Activated T-cell treated with anti-CD3 and anti-CD28 coated beads, Interleukin-2, amount 50 U/mL, for 72 hours (primary cell): ENCODE measurements at places on chromosomes 13 and 19. TPM values are rescaled to one million over a fixed set of nuclear protein-coding genes. Genes with fewer than 3 reads are reported as not detected.
A peak's percentile ranks its signal among the peaks of the same experiment; 100 is the strongest.

Gene TNNI3
- total RNA-seq, result 0.91 TPM

Gene LRRC63
- total RNA-seq, result 2.5 TPM

Gene LGALS7
- total RNA-seq, result not detected

Gene KCNJ14
- total RNA-seq, result 5.0 TPM

Gene PNKP
- total RNA-seq, result 71.1 TPM

Gene PNMA8C
- total RNA-seq, result not detected

Gene RFPL4A
- total RNA-seq, result not detected

Gene HCN2
- total RNA-seq, result 0.81 TPM

- H3K27me3 ChIP-seq, result no peaks in the 10 kb centered on the region
- peak overlapping the region; percentile 88 for H3K4me3 ChIP-seq
- peaks cover 83% of the 10 kb centered on the region for H3K4me1 ChIP-seq
- no peak for DNase-seq
- H3K36me3 ChIP-seq, result peaks cover 4% of the 10 kb centered on the region
- peak overlapping the region; percentile 97 for H3K27ac ChIP-seq
These were observed 162.7 kb downstream of the TBC1D4 start for GRCh38 chr13:75319254-75319653.

DNA sequence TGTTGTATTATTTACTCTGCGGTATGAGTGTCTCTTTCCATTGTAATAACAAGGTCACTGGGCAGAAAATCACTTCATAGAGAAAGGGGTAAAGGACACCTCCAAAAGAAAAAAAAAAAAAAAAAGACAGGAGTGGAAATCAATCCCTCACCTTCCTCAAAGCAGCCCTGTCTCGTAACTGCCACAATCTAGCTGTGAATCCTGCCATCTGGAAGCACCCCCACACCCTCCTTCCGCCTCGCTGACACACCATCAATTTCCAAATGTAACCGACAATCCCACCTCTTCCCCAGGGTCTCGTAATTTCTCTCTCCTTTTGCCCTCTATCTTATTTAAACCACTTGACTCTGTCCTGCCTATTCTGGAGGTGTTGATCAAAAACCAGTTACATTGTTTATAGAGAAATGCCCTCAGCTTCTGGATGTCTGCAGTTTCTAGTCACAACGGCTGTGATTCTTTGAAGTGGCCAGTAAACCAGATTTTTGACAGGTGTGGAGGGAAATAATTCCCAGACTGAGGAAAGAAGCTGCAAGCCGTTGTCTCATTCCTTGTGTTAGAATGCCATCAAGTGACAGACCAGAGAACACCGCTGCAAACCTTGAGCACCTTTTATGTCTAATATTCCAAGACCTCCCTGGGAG, 9.1 kb upstream of the POP4 start:
- H3K27ac ChIP-seq, result no peak overlapping the region
- H3K4me1 ChIP-seq, result no peaks in the 10 kb centered on the region
- H3K36me3 ChIP-seq, result no peaks in the 10 kb centered on the region
- H3K27me3 ChIP-seq, result peaks cover 27% of the 10 kb centered on the region

DNA sequence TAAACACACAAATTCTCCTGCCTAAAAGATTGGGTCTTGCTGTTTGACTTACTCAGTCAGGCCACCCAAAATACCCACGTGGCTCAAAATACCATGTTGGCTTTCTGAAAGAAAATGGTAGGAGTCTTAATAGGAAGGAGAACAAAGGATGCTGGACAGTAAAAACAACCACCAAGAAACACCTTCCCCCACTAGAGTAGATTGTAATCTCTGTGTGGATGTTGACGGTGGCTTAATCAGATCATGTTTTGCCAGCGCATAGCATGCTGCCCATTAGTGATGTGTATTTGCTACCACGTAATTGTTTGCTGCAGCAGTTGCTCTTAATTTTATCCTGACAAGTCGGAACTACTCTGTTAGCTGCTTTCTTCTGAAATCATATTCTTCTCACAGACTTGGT, 1229.3 kb upstream of the SLC10A2 start:
- no peaks in the 10 kb centered on the region for H3K36me3 ChIP-seq
- H3K4me3 ChIP-seq, result no peak overlapping the region

DNA sequence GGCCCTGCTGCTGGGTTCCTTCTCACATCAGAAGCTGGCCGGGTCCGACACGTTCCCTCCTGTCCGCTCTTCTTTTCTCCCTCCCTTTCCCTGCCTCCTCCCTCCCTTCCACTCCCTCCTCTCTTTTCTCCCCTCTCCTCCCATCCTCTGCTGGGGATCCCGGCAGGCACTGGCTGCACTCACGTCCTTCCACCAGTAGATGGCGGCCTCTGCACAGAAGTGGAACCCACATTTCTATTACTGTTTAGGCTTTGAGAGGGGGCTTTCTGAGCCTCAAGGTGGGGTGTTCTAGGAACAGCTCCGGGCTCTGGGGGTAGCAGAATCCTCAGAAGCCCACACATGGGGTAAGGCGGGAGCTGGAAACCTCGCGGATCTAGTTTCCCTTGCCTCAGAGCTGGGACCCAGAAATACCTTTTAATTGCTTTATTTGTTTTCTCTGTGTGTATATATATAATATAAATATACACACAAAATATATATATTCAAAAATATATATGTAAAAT, 294.2 kb downstream of the ZNF536 start:
- no peak overlapping the region for H3K4me3 ChIP-seq
- peaks cover 15% of the 10 kb centered on the region for H3K27me3 ChIP-seq
- H3K27ac ChIP-seq, result no peak overlapping the region
- DNase-seq, result peak; percentile 46

DNA sequence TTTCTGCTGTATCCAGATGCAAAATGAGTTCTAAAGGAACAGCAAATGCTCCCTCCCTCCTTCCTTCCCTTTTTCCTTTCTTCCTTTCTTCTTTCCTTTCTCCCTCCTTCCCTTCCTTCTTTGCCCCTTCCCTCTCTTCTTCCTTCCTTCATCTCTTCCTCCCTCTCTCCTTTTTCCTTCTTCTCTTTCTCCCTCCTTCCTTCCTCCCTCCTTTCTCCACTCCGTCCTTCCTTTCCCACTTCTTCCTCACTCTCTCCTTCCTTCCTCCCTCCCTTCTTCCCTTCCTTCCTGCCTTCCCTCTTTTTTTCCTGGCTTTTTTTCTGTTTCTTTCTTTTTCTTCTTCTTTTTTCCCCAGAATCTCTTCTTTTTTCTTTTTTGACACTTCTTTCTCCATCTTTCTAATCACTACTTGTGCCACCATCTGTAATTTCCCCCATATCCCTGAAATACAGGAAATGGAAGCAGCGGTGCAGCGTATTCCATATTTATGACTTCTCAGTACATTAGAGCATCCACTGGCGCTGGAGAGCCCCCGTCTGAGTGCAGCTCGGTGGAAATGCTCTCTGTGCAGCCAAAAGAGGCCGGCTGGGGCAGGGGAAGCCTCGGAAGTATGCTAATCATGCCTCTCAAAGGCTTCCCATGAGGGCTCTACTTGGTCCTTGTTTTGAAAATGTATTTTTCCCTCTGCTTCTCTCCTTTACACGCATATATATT, 275.6 kb downstream of the TSHZ3 start:
- no peaks in the 10 kb centered on the region for H3K4me1 ChIP-seq
- DNase-seq, result no peak
- H3K36me3 ChIP-seq, result no peaks in the 10 kb centered on the region
- H3K27me3 ChIP-seq, result peaks cover 49% of the 10 kb centered on the region

GRCh38 chr19:2495130-2495641, 19.3 kb downstream of the GADD45B start:
- DNase-seq, result peak; percentile 23
- H3K36me3 ChIP-seq, result no peaks in the 10 kb centered on the region
- H3K27ac ChIP-seq, result no peak overlapping the region
- H3K27me3 ChIP-seq, result peaks cover 39% of the 10 kb centered on the region

- no peak for DNase-seq
- H3K4me3 ChIP-seq, result no peak overlapping the region
- H3K27ac ChIP-seq, result no peak overlapping the region
- H3K27me3 ChIP-seq, result no peaks in the 10 kb centered on the region
- peaks cover 43% of the 10 kb centered on the region for H3K4me1 ChIP-seq
These were observed 6.4 kb downstream of the ATP11A start for GRCh38 chr13:112696001-112696868.

DNA sequence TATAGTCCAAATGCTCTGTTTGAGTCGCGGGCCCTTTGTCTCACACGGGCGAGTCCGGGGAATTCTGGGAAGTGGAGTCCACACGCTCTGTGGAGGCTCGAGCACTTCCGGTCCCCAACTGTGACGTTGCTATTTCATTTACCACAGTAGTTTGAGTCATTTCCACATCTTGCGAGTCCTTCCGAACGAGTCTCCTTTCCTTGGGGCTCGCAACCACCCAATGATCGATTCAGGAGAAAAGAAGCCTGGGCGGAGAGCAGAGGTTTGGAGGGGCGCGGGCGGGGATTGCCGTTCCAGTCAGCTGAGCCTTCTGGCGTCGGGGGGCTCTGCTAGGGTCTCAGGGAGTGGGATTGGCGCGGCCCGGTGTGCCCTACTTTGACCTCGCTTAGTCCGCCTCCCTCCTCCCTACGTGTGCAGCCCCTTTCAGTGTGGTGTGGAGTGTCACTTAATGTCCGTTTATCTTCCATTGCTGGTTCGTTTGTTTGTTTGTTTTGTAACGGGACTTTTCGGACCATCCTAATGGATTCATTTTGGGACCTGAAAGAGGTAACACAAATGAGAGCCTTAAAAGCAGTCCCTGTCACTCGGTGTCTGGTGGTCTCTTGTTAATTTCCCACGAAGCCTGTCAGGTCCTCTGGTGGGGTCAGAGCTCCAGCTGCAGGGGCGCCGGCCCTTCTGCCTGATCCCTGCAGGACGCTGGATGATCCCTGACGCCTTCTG, at the start of gene ZNF222:
ZNF222 (plus strand) TSS at position 163 of the 720 bp plus-strand sequence; CDS start at position 221, 58 bp downstream.
- peak; percentile 79 for DNase-seq
- H3K4me1 ChIP-seq, result peaks cover 17% of the 10 kb centered on the region
- peaks cover 56% of the 10 kb centered on the region for H3K36me3 ChIP-seq
- peak within 1 kb of the TSS; percentile 88 for H3K4me3 ChIP-seq
- no peaks in the 10 kb centered on the region for H3K27me3 ChIP-seq
- peak within 1 kb of the TSS; percentile 74 for H3K27ac ChIP-seq

DNA sequence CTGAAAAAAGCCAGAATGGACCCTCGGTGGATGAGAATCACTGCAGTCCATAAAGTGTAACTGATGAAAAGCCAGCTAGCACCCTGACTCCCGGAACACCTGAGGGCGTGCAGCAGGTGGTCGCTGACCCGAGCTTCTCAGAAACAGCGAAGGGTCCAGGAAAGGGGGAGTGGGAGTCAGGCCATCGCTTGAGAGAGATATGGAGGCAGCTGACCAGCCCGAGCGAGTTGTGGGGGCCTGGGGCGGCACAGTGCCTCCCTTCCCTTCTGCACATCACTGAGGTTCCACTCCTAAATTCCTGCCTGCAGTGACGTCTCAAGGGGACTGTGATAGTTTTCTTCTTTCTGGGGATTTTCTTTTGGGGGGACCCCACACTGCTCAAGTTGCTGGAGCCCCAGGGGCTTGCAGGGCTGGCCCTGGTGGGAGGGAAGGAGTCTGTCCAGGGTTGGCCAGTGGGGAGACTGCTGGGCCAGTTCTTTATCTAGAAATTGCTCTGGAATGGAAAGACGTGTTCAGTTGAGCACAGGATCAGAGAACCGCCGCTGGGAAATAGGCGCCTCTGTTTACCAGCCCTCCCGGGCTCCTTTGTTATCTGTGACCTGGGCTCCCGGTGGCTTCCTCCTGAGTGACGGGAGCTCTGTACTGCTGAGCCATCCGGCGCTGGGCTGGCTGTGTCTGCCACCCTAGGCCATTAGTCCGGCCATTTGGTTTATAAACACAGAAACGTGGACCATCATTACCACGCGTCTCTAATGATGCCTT, 71.3 kb downstream of the RAB20 start:
- DNase-seq, result no peak
- H3K36me3 ChIP-seq, result no peaks in the 10 kb centered on the region
- H3K4me1 ChIP-seq, result no peaks in the 10 kb centered on the region
- no peak overlapping the region for H3K4me3 ChIP-seq
- H3K27me3 ChIP-seq, result no peaks in the 10 kb centered on the region
- H3K27ac ChIP-seq, result no peak overlapping the region

- H3K4me3 ChIP-seq, result no peak overlapping the region
- H3K4me1 ChIP-seq, result peaks cover 9% of the 10 kb centered on the region
- peaks cover 23% of the 10 kb centered on the region for H3K36me3 ChIP-seq
- H3K27me3 ChIP-seq, result no peaks in the 10 kb centered on the region
- H3K27ac ChIP-seq, result peak overlapping the region; percentile 19
These were observed 12.9 kb downstream of the ZC3H13 start for GRCh38 chr13:46039411-46040182.

DNA sequence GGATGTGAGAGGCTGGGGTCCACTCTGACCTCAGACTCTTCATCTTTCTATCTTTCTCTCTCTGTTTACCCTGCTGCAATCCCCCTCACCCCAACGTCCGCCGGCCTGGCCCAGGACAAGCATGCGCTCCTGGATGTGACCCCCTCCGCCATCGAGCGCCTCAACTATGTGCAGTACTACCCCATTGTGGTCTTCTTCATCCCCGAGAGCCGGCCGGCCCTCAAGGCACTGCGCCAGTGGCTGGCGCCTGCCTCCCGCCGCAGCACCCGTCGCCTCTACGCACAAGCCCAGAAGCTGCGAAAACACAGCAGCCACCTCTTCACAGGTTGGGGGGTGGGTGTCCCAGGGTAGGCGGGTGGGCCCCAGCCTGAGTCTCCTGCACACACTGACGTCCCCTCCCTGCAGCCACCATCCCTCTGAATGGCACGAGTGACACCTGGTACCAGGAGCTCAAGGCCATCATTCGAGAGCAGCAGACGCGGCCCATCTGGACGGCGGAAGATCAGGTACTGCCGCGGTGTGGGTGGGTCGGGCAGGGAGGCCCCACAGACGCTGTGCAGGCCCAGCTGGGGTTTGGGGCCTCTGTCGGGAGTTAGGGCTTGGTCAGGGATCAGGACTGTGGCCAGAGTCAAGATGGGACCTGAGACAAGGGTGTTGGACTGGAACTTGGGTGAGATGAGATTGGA, 15.0 kb downstream of the APBA3 start:
- H3K27ac ChIP-seq, result no peak overlapping the region
- no peak overlapping the region for H3K4me3 ChIP-seq
- no peaks in the 10 kb centered on the region for H3K27me3 ChIP-seq
- H3K36me3 ChIP-seq, result no peaks in the 10 kb centered on the region

GRCh38 chr19:10407096-10407495, 3.8 kb upstream of the CDC37 start:
- H3K27ac ChIP-seq, result peak overlapping the region; percentile 13
- no peak for DNase-seq
- no peak overlapping the region for H3K4me3 ChIP-seq
- peaks cover 71% of the 10 kb centered on the region for H3K4me1 ChIP-seq

- H3K36me3 ChIP-seq, result peaks cover 1% of the 10 kb centered on the region
- H3K27me3 ChIP-seq, result no peaks in the 10 kb centered on the region
- H3K4me3 ChIP-seq, result no peak overlapping the region
- peak overlapping the region; percentile 60 for H3K27ac ChIP-seq
- no peak for DNase-seq
These were observed 10.3 kb downstream of the ZNF787 start for GRCh38 chr19:56110515-56111448.

GRCh38 chr19:35987571-35987896, 7.5 kb upstream of the SDHAF1 start:
- H3K36me3 ChIP-seq, result no peaks in the 10 kb centered on the region
- peaks cover 8% of the 10 kb centered on the region for H3K4me1 ChIP-seq
- no peak overlapping the region for H3K27ac ChIP-seq

- H3K4me3 ChIP-seq, result peak overlapping the region; percentile 58
- H3K27me3 ChIP-seq, result peaks cover 8% of the 10 kb centered on the region
- H3K4me1 ChIP-seq, result peaks cover 9% of the 10 kb centered on the region
These were observed 147.6 kb downstream of the RBM26 start for GRCh38 chr13:79258489-79258888.

GRCh38 chr19:1266916-1267476, 2.1 kb upstream of the CIRBP start:
- peak; percentile 71 for DNase-seq
- H3K4me3 ChIP-seq, result peak overlapping the region; percentile 80
- peak overlapping the region; percentile 68 for H3K27ac ChIP-seq
